ENCODE measurements at places on chromosomes 2 and 18. TPM values are rescaled to one million over a fixed set of nuclear protein-coding genes. Genes with fewer than 3 reads are reported as not detected.

The PIK3C3 gene
- total RNA-seq, result 52.0 TPM

The GPR155 gene
- 13.5 TPM for total RNA-seq

The ARHGEF4 gene
- total RNA-seq, result 1.7 TPM

The TRIB2 gene
- total RNA-seq, result 4.1 TPM

DNA sequence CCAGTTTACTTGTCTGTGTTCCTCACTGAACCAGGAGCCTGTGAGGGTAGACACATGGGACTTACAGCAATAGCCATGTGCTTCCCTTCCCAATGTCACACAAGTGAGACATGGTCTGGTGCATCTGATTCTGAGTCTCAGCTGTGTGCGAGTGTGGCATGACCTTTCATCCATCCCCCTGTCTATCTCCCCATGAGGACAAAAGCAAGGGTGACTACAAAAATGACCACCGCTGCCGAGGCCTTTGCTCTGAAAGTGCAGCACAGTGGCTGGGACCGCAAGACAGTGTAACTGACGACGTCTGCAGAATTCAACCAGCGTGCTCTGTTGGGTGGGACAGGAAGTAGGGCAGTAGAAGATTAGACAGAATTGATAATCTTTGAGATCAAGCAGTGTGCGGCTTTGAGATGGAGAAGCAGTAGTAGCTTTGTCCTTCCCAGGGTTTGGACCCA, 50.5 kb downstream of the RAB31 start:
- no peak for DNase-seq

DNA sequence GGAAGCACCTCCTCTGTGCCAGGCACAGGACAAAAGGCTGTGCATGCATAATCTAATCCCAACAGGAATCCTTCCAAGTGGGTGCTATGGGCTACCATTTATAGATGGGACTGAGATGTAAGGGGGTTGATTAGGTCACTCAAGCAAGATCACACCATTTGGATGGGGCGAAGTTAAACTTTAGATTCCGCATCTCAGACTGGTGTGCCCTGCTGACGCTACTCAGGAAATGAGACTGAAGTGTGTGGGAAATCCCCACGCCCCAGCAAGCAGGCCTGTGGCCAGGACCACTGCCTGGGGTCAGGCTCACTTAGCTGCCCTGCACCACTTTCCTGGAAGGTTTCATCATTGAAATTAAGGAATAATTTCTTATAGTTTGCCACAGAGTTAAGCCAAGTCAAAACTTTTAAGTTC, 70.5 kb upstream of the PPP1CB start:
- peak; percentile 80 for DNase-seq

- DNase-seq, result no peak
Measured at GRCh38 chr18:35000457-35000856, 40.8 kb upstream of the MAPRE2 start.

- DNase-seq, result no peak
Measured at GRCh38 chr18:21327101-21327500, 85.1 kb downstream of the GREB1L start.

GRCh38 chr2:74554820-74555531, 456 bp downstream of the DOK1 start:
- DNase-seq, result peak; percentile 58

DNA sequence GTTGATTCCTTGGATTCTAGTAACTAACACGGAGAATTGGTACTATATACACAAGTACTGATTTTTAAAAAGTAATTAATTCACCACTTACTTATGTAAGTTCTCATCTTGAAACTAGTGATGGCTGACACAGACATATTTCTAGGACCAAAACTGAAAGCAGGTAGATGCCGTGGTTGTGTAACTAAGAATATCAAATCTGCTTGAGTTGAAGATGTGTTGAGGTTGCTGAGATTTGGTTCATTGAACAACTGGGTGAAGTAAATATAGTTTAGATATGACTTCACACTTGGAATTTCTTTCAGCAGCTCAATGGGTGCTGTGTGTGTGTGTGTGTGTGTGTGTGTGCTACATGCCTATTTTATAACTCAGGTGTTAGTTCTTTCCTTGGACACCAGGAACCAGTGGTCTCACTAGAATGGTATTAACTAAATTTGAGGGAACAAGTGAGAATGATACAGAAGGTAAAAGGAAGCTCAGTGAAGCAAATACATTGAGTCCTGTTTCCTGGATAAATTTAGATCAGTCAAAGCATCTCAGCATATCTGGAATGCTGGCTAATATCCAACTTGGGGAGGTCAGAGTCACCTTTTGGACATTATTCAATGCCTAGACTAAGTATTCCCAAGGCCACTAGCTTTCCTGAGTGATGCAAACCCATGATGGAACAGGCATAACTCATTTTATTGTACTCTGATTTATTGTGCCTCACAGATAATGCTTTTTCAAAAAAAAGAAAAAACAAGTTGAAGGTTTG, 110.7 kb upstream of the ZEB2 start:
- no peak for DNase-seq

GRCh38 chr2:238467792-238468191, 41.1 kb downstream of the ASB1 start:
- no peak for DNase-seq

- DNase-seq, result no peak
Measured at GRCh38 chr2:17733599-17733998, 20.0 kb downstream of the SMC6 start.
